ENCODE measurements at places on chromosomes 3 and 15.

GRCh38 chr3:186772701-186773417, 10.5 kb upstream of the EIF4A2 start:
- DNase-seq, result peak; percentile 51

DNA sequence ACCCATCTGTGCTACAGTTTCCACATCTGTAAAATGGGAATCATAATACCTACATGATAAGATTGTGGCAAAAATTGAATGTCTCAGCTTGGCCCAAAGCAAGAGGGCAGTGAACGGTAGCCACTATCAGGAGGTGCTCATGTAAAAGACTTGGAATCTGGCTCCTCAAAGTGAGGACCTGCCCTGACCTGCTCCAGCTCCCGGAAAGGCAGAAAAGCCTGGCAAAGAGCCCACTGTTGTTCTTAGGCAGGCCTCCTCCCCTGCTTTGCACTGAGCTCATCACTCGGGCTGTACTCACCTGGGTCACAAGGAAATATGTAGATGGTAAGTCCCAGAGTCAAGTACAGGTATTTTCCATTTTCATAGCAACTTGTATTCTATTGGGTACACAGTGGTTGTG, 250.7 kb upstream of the TBL1XR1 start:
- DNase-seq, result no peak

- no peak for DNase-seq
Observed at GRCh38 chr3:49673121-49673714, 933 bp upstream of the APEH start.

GRCh38 chr3:17025594-17026139, 140.9 kb downstream of the PLCL2 start:
- DNase-seq, result no peak

GRCh38 chr15:93018574-93018973, 70.4 kb downstream of the RGMA start:
- no peak for DNase-seq

DNA sequence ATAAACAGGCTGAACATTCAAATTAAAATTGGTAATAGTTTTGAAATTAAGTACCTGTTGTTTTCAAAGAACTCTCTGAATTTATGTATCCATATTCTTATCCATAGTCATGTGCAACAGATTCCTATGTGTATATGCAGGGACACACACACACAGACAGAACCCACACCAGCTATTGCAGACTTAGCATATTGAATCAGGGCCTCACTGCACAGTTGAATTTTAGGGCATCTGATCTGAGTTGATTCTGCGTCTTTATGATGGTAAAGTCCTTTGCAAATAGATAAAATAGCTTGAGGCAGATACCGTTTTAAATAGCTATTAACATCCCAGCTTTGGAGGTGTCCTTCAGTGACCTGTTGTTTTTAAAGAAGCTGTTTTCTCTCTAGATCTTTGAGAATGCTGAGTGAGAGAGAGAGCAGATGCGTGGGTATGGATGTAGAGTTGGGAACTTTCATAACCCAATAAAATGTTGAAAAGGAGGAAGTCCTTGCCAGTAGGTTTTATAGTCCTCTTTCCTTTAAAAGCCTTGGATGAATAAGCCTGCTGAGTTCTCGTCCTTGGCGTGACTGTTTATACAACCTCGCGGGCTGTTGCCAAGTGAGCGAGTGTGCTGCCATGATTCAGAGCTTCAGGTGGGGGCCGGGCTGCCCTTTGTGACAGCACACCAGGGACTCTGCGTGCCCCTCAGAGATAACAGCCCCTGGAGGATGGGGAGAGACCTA, 18.3 kb downstream of the MYZAP start:
- no peak for DNase-seq

DNA sequence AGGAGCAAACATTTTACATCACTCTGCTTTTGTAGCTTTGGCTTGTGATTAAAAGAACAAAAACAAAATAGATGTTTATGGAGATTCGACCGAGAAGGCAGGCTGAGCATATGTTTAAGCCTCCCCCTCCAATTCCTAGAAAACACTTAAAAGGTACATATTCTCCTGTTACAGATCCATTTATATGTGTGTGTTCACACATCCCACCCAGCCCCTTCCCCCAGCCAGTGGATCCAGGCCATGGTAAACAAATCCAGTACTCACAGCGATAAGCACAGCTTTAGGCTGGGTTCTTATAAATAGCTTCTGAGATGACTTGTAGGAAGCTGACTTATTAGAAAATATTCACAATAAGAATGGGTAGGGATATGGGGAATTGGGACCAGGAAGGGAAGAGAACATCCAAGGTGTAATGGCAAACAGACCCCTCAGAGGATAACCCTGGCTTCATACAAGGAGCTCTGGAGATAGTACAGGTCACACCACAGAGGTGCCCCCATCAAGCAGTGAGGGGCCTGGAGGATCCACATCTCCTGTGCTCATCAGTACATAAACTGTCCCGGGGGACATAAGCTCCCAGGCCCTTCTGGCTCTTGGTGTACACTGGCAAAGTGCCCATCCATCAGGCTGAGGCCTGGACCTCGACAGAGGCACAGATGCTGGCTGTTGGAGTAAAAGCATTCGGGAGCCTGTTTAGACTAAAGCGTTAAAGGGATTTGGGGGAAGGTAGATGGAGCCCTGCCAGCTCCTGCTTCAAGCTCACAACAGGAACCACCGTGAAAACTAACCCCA, 70.0 kb upstream of the UBE2E1 start:
- DNase-seq, result no peak

GRCh38 chr3:171729452-171730334, 80.6 kb downstream of the PLD1 start:
- DNase-seq, result no peak

GRCh38 chr15:51758645-51759044, 7.2 kb downstream of the TMOD2 start:
- DNase-seq, result peak; percentile 76

- no peak for DNase-seq
Observed at GRCh38 chr3:71722693-71723092, 2.5 kb downstream of the EIF4E3 start.

DNA sequence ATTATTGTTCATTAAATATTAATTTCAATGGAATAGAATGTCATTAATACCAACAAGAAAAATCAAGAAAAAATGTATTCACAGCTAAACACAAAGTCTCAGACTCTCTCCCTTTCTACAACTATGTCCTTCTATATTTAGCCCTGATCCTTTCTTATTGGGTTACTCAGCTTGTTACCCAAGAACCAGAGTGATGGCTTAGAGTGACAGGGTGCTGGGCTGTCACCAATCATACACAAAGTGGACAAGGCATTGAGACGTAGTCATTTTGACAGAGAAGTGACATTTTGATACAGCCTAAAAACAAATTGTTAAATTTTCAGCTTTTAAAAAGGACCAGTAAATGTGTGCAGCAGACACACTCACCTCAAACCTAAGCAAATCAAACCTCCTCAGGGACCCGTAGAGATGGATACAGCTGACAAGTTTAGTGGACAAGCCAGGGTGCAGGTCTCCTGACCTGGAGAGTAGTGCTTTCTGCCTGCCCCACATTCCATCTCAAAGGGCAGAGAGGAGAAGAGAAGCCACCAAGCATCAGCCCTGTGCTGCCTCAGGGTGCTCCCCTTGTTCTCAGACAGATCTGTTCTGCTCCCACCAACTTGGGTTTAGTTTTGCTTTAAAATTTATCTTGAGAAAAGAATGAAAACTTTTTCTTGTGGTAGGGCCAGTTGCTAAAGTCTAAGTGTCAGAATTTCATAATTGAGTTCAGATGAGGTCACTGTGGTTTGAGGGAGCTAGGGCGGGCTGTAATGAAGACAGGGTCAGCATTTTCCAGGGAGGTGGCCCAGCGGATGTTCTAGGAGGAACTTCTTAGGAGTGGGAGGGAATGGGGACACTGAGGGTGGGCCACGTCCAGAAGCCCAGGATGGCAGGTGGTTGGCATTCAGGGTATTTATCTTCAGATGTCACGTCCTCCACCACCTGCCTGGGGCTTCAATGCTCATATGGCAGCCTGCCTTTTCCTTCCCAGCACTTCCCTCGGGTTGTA, 136.5 kb upstream of the TBL1XR1 start:
- DNase-seq, result no peak

DNA sequence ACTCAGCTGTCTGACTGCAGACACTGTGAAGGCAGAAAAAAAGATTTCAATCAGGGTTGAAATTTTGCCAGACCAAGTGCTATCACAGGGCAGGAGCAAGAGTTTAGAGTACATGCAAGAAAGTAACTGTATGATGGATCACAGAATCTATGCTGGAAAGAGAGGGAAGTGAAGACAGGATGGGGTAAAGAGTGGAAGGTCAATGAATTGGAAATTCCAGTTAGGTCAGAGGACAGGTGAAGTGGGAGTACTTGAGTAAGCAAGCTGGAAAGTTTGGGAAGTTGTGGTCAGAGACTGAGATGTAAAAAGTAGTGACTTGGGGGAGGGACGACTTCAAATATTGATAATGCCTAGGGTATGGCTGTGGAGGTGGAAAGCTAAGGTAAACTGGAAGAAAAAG, 7.2 kb downstream of the SPG11 start:
- DNase-seq, result no peak

DNA sequence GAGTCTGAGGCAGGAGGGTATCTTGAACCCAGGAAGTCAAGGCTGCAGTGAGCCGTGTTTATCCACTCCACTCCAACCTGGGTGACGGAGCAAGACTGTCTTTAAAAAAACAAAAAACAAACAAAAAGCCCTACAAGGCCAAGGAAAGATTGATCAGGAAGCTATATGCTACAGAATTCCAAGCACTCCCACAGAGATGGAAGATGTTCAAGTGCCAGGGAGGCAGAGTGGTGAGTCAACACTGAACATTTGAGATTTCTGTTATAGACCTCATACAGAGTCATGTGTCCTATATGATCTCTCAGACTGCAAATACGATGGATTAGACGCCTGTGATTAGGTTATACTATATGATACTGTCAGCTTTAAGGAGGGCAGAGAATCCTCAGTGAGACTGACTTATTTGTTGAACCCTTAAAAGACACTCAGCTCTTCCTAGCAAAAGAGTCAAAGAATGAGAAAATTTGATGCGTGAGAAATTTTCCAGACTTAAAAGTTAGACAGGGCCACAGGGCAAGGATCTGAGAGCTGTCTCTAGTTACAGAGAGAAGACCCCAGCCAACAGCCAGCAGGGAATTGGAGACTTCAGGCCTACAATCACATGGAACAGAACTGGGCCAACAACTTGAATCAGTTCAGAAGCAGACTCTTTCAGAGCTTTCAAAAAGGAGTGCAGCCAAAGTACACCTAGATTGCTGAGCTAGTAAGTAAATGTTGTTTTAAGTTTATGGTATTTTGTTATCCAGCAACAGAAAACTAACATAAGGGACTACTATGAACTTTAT, 107.6 kb downstream of the PIK3CB start:
- peak; percentile 15 for DNase-seq

GRCh38 chr3:146217324-146217723, 33.6 kb downstream of the PLSCR4 start:
- DNase-seq, result no peak

DNA sequence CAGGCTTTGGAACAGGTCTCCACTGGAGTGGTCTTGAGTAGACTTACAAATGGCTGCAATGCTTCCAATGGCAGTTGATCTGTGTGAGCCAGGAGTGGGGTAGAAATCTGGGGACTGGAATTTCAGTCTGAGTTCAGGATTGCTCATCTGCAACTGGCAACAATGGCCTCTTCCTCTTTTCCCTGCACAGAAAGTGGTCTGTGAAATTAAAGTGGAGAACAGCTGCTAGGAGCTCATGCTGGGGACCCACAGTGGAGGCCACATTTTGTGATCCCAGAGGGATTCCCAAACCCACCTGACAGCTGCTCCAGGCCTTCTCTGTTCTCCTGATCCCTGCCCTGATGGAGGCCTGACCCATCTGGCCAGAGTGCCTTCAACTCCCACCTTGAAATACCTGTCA, 49.6 kb downstream of the CEMIP start:
- DNase-seq, result no peak

DNA sequence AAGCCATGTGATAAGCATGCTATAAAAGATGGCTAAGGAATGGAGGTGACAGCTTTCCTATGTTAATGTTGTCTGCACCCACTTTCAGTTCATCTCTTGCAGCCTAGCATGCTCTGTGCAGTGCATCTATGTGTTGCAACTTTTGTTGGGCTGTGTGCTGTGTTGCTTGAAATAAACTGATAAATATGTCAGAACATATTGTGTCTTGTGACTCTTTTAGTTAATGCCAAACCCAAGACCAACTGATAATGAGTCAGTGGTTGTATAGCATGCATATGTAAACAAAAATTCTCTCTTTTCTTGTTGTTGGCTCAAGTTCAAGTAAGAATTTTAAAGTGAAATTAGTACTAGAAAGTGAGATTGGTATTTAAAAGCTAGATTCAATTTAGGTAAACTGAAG, 37.0 kb upstream of the SCN10A start:
- no peak for DNase-seq

- no peak for DNase-seq
Observed at GRCh38 chr15:43828061-43828657, 1.4 kb downstream of the WDR76 start.

DNA sequence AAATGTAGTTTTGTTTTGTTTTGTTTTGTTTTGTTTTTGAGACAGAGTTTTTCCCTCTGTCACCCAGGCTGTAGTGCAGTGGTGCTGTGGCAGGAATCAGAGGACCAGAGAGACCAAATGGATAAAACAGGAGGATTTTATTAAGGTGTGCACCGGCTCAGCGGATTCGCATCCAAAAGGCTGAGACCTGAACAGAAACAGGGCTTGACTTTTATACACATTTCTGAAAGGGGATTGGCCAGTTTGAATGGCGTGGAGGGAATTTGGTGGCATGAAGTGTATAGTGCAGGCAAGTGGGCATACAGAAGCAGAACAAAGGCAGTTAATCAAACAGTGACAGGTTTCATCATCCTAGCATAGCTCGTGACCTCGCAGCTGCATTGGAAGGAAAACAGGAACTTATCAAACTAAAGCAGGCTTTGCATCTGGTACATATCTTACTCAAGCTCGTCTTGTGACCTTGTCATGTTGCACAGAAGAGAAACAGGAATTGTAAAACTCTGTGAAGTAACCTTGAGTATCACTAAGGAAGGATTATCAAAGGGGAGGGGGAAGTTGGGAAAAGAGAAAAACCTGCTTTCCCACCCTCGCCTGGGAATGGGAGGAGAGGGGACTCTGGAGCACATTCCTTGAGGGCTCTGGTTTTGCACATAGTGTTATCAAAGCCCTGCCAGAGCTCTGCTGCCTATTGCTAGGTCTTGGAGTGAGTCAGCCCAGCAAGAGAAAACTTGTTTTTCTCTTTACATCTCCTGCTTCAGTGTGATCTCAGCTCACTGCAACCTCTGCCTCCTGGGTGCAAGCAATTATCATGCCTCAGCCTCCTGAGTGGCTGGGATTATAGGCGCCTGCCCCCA, 38.5 kb downstream of the C3orf62 start:
- DNase-seq, result no peak
